ENCODE measurements at places on chromosomes 2 and 18.

DNA sequence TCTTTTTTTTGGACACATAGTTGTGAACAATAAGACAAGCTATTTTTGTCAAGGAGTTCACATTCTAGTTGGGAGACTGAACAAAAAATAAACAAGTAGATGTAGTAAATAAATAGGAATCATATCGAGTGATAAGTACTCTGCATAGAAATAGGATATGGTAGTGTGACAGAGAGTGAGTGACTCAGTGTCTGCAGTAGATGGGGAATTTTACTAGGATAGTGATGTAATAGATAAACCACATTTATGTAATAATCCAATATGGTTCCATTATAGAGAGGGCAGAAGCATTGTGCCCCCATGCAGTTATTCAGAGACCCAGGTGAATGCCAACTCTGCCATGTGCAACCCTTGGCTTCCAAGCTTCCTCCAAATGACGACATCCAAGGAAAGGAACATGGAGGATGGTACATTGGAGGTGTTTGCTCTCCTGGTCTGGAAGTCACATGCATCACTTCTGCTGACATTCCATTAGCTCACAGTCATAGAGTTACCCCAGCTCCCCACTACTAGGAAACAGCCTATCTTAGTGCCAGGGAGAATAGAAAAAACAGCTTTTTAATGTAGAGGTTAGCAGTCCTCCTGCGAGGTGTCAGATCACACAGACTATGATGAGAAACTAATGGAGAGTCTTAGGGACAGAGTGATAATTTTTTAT, 595.4 kb downstream of the NYAP2 start:
- no peak for DNase-seq

DNA sequence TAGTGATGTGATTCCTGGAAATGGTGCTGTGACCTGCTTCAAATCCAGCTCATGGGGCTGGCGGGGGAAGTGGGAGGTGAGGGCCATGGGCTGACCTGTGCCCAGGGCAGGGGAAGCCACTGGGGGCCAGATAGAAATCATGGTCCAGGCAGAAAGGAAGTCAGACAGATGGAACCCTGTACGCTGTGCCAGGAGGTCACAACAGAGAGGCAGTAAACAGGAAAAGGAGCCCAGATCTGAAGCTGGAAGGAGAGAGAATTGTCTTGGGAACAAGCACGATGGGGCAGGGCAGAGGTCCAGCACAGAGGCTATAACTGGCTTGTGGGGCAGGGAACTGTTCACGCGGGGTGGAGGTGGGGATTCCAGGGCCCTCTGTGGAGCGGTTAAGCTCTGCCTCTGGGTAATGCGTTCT, 76.0 kb downstream of the RNF144A start:
- DNase-seq, result no peak

DNA sequence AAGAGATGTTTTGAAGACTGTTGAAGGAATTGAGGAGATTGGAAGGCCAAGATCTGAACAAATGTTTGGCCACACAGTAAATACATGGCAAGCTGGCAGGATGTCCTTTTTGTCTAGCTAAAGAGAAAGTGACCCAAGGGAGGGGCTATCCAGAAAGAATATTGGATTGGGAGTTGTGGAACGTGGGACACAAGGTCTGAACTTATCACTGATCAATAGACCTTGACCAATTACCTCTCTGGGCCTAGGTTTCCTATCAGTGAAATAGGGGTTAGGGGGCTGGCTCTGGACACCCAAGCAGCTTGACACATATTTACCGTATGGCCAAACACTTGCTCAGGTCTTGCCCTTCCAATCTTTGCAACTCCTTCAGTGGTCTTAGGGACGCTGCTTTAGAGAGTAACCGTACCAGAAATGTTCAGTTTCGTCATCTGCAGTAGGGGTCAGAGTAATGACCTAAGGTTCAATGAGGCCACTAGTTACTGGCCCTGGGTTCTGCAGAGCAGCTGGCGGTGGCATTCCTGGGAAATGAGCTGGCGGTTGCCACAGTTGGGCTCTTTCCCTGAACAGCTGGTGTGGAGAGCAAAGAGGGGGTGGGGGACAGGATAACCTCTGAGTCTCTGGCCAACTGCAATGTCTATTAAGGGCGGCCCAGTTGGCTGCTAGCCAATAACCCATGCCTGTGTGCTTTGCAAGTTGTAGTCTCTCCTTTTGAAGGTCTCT, 70.1 kb upstream of the STPG4 start:
- DNase-seq, result no peak

DNA sequence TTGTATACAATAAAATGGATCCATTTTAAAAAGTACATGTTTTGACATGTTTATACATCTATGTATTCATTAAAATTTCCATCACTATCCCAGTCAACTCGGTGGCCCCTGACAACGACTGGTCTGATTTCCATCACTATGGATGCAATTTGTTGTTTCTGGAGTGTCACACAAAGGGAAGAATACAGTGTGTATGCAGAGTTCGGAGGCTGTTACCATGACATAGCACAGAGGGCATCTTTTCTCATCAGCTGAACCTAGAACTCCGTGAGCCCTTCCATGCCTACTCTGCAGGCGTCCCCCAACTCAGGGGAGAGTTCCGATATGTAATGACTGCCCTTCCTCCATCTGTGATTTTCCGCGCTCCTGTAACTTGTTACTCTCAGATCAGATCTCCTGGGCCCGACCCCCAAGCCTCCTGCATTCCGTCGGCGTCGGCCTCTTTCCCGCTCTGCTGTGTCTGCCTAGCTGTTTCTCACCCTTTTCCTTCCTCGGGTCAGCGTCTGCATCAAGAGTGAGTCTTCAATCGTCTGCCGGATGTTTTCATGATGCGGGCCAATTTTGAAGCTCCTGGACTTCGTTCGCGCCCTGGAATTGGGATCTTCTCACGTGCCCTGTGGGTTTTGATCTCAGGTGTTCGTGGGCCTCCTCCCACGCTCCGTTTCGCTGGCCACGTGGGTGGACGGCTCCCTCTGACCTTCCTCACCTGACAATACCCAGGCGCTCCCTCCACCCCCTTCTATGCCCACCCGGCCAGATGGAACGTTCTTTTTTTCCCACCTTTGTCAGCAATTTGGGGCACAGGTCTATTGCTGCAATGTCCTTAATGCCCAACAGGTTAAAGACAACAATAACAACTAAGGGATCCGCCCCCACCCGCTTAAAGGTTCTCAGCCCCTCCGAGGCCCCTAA, 161.0 kb downstream of the TWIST2 start:
- DNase-seq, result no peak

DNA sequence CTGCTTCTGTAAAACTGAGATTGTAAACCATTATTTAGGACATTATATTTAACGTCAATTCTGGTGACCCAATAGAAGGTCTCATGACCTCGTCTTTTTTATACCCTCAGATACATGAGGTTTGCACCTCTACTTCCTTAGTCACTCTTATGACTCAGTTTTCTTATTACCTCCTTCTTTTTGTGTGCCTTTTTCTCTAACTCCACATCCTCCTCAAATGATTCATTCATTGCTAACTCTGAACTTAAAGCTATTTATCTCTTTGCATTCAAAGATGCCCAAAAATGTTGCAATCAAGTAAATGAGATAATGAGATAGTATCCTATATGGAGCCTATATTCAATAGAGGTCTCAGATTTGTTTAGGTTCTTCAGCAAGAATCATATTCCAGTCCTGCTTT, 121.0 kb upstream of the KYNU start:
- DNase-seq, result no peak

GRCh38 chr18:74534150-74534969, at the start of gene CNDP1:
TSS of gene CNDP1 (plus strand) at chr18:74534500. CDS start at chr18:74534668, 168 bp downstream.
- no peak for DNase-seq

DNA sequence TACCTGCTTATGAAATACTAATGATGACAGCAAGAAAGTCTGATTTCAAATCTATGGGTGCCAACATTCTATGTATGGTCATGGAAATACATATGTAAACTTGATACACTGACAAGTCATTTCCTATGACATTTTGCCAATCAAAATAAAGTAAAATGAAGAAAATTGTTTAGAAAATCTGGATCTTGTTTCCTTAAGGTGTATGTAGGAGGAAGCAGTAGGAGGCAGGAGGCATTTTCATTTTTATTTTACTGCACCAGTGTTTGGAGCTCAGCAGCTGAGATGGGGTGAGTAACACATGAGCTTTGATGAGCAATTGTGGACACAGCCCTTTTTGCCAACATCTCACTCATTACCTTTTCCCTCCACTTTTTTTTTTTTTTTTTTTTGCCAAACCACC, 167.0 kb downstream of the AFF3 start:
- no peak for DNase-seq

DNA sequence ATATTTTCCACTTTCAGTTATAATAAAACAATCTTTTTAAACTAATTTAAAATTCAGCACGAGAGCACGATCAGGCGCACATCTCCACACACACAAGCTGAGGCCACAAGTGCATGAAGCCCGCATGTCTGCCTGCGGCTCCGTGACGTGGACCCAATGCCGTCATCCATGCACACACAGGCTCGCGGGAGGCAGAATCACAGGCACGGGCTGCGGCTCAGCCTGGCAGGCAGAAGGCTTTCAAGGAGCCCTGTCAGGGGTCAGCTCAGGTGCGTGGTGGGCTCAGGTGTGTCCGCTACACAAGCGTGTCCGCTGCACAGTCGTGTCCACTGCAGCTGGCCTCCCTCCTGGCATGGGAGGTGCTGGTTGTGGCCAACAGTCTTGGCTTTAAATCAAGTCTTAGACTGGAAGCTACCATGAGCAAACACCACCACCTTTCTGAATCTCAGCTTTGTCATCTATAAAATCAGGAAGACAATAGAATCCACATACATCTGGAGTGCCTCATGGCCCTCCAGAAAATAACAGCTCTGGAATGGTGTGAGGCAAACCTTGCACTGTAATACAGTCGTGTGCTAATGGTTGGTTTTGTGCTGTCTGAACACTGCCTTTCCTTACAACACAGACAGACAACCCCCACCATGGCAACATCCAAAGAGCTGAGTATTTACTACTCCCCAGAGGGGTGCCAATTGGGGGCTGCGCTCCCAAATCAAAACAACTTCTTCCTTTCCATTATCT, 210.1 kb downstream of the NDUFA10 start:
- DNase-seq, result no peak

DNA sequence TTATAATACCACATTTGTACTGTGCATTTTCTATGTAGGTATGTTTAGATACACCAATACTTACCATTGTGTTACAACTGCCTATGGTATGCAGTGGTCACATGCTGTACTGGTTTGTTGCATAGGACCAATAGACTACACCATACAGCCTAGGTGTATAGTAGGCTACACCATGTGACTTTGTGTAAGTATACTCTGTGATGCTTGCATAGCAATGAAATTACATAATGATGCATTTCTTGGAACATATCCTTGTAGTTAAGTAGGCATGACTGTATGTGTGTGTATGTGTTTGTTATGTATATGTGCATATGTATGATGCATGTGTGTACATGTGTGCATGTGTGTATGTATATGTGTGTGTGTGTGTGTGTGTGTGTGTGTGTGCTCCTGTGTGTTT, 157.6 kb downstream of the TDRD15 start:
- DNase-seq, result no peak

DNA sequence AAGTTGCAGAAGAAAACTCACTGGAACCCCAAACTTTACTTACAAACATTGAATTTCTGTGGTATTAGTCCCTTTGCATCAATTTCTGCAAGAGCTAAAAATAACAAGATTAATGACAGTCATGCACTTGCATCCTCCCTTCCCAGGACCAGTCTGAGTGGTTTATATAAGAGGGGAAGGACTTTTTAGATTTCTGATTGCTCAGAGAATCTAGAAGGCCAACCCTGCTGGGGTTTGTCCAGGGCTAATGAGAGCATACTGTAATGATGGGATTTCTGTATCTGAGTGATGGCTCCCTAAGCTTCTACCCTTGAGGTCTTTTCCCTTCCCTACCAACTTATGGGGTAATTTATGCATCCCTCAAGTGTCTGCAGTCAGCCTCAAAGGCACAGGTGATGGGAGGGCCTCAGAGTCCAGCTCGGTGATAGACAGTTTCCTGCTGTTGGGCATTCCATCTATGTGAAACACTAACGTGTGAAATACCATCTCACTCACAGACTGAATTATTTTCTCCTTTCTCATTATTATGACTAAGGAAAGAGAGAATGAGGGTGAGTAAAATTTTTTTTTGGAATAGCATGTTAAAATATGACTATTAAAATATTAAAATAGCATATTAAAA, 556.3 kb downstream of the RIT2 start:
- DNase-seq, result no peak

DNA sequence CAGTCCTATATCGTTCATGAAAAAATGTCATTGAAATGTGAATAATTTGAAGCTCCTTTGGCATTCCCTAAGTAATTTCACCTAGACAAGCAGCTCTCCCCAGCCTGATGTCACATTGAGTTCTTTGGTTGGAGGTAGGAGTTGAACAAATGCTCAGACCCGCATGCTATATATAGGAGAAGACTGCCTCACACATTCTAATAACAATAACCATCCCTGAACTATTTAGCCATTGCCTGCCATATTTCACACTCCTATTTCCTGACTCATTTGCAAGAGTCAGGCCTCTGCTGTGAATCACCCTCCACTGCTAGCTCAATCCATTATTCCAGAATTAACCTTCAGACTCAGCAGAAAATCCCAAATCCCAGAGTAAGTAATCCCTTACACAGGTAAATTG, 256.6 kb upstream of the ACVR2A start:
- no peak for DNase-seq

GRCh38 chr18:499776-500631, 497 bp downstream of the COLEC12 start:
- no peak for DNase-seq

- no peak for DNase-seq
These were observed 99.8 kb downstream of the AKAIN1 start for GRCh38 chr18:5097116-5097703.

DNA sequence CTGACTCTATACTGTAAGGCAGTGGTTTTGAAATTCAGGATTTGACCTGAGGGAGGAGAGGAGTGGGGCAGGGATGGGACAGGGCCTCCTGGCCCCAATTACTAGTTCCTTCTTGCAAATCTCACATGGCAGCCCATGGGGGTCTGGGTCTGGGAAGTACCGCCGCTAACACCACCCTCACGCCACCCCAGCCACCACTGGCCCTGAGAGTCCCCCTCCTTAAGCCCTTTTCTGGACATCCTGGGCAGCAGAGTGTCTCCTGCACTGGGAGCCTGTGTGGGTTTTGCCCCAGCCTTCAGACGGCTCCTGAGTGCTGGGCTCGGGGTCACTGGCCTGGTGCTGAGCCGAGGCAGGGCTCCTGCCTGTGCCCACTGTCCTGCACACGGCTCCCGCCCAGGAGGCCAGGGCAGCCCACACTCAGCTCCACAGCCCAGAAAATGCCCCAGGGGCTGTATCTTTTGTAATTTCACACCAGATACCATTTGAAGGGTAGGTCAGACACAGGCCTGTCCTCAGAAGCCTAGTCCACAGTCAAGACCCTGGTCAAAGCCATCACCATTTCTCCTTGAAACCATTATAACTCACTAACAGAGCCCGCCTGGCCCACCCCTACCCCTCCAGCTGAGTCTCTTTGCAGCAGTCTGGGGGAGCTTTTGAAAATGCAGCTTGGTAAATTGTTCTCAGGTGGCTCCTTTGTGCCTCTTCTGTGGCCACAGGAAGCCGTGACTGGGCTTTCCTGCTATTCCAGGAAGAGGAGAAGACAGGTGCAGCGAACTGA, 55.1 kb downstream of the CYP27C1 start:
- no peak for DNase-seq

DNA sequence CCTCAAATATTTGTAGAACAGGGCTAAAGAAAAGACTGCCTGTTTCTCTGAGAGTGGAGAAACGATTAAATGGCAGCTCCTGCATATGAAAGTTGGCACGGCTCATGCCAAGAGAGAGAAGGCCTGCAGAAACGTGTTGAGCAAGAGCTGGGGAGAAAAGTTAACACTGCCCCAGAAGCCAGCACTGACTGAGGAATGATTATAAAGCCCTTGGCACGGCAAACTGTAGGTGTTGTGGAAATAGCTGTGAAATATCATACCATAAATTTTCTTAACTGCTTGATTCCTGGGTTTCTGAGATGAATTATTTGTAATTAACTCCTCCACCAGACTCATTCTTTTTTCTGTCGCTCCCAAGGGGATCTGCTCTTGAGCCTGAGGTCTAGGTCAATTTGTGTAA, 4.3 kb downstream of the FRZB start:
- no peak for DNase-seq

All from GM12864 (cell line).